ENCODE measurements at places on chromosomes 4 and X.

- DNase-seq: no peak
Observed at GRCh38 chrX:129705377-129705925, 33.3 kb upstream of the XPNPEP2 start.

DNA sequence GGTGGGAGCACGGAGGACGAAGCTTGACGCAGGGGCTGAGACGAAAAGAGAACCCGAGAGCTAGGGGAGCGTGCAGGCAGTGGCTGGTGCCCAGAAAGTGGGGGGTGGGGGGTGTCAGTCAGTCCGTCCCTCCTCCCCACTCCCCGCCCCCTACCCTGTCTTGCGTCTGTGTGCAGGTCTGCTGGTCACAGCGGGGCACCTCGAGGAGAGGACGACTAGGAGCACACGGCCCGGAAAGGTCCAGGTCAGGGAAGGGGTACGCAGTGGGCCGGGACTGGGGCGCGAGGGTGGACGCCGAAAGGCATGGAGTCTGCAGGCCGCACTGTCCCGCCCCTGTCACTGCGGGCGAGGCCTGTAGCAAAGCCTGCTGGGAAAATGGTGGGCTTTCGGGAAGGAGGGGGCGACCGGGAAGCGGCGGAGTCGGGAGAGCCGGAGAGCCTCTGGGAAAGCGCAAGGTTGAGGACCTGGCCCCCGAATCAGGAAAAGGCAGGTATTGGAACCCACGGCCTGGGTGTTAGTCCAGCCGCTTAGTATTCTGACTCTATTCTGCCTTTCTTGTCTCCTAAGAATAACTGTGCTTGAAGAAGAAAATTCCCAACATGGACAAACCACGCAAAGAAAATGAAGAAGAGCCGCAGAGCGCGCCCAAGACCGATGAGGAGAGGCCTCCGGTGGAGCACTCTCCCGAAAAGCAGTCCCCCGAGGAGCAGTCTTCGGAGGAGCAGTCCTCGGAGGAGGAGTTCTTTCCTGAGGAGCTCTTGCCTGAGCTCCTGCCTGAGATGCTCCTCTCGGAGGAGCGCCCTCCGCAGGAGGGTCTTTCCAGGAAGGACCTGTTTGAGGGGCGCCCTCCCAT, 769 bp downstream of the TCEAL1 start:
- DNase-seq: peak; percentile 39

GRCh38 chr4:14176613-14177012, 549.1 kb upstream of the BOD1L1 start:
- DNase-seq: no peak

- DNase-seq: no peak
Observed at GRCh38 chrX:43595931-43596330, 60.2 kb upstream of the MAOA start.

GRCh38 chr4:140308366-140309123, 64.9 kb upstream of the SCOC start:
- no peak for DNase-seq
